ENCODE measurements at places on chromosomes 7 and 10.

GRCh38 chr10:85600744-85601081 is 765.9 kb downstream of the GRID1 start:
- DNase-seq: no peak

GRCh38 chr7:100711369-100711768 is 5.4 kb downstream of the POP7 start:
- DNase-seq: no peak

DNA sequence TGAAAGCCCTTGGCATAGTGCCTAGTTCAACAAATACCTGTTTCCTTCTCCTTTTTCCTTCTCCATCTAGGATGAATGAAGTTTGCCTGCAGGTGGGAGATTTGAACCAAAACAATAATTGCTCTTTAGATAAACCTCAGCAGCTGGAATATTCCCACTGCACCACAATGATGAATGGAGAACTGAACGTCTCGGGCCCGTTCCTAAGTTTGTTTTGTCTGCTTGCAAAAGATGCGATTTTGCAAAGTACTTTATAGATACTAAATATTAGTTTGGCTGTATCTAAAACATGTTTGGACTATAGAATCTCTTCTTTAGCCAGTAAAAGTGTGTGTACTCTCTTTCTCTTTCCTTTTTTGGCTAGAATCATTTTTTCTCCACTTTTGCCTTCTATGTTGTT is 75.8 kb upstream of the BMPER start:
- no peak for DNase-seq

- DNase-seq: peak; percentile 92
Observed at GRCh38 chr7:13290975-13291374, 603.5 kb downstream of the ARL4A start.

- DNase-seq: no peak
Observed at GRCh38 chr10:126392068-126392467, 3.8 kb upstream of the ADAM12 start.

GRCh38 chr7:99258501-99258900 is 14.1 kb upstream of the MYH16 start:
- DNase-seq: no peak

- DNase-seq: no peak
Observed at GRCh38 chr7:24637706-24638105, 64.5 kb downstream of the PALS2 start.

- DNase-seq: no peak
Observed at GRCh38 chr10:79320820-79321493, 26.3 kb upstream of the PPIF start.

GRCh38 chr10:50512214-50512595 is 111.6 kb downstream of the SGMS1 start:
- no peak for DNase-seq

DNA sequence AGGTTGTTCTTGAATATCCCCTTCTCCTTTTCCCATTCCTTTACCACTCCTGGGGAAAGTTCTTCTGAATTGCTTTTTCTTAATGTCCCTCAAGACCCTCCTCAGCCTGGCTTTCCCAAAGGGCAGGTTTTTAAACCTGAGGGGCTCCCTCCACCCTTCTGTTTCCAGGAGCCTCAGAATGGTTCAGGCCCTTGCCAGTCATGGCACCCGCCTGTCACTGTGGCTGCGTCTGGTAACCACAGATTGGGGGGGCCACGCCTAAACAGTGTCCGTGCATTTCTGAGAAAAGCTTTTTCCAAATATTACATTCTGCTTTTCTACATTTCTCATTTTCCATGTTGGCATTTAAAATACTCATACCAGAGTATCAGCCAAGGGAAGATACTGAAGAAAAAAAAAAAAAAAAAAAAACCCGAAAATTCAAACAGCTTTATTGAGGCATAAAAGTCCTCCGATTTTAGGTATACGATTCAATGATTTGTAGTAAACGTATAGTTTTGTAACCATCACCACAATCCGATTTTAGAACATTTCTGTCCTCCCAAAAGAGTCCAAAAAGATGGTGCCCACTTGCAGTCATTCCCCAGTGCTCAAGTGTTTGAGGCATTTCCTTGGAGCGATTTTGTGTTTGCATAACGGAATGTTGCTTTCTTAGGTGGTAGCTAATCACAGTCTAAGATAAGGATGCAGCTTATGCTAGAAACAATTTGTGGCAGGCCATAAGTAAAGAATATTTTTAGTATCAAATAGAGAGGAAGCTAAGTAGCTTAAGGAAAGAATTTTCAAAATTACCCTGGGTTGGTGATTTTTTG is 22.1 kb downstream of the HKDC1 start:
- no peak for DNase-seq

- no peak for DNase-seq
Observed at GRCh38 chr10:7046615-7047014, 364.2 kb downstream of the SFMBT2 start.

- no peak for DNase-seq
Observed at GRCh38 chr10:404991-405390, 269.7 kb downstream of the ZMYND11 start.

- DNase-seq: peak; percentile 24
Observed at GRCh38 chr10:34024693-34025425, 690.4 kb upstream of the NRP1 start.

- DNase-seq: no peak
Observed at GRCh38 chr10:118993214-118993613, 36.3 kb upstream of the NANOS1 start.

DNA sequence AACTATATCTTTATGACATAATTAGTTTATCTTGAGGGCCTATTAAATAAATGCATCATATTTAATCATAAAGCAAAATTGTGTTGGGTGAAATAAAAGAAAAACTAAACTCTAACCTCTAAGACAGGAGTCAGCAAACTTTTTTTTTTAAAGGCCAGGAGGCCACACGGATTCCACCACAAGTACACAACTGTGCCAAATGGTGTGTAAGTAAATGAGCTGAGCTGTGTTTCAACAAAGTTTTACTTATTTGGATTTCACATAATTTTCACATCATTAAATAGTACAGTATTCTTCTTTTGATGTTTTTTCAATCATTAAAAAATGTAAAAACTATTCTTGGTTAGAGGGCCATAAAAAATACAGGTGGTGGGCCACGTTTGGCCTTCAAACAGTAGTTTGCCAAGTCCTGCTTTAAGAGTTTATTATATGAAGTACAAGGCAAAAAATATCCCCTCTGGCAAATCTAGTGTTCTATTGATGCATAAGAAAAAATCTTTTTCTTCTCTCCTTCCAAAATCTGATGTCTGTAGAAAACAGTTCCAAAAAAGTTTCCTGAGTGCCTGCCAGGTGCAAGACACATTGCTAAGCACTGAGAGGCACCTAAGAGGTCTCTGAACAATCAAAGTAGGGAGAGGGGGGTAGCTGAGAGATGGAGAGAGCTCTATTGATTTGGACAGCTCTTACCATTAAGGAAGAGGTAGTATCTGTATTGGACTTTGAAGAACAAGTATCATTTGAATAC is 26.5 kb upstream of the SPOCK2 start:
- no peak for DNase-seq

DNA sequence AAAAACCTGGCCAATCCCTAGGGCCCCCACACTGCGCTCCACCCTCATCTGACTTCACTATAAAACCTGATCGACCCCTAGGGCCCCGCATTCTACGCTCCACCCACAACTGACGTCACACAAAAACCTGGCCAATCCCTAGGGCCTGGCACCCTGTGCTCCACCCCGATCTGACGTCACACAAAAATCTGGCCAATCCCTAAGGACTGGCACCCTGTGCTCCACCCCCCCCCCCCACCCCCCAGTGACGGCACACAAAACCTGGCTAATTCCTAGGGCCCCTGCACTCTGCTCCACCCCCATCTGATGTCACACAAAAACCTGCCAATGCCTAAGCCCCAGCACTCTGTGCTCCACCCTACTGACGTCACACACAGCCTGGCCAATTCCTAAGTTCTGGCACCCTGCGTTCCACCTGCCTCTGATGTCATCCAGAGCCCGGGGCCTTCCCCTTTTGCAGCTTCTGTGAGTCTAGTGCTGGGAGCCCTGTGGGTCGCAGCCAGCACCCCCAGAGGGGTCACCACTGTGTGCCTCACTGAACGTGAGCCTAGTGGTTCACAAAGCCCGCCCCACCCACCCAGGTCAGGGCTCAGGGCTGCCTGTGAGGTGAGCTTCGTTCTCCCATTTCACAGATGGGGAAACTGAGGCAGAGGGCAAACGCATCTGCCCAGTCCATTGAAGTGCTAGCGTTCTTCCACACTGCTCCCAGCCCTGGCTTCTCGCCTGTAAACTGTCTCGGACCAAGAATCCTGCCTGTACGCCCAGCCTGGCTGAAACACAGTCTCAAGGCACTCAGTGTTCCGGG is 40.6 kb downstream of the MICALL2 start:
- DNase-seq: peak; percentile 82

GRCh38 chr10:17497446-17498030 is 43.1 kb upstream of the ST8SIA6 start:
- no peak for DNase-seq

DNA sequence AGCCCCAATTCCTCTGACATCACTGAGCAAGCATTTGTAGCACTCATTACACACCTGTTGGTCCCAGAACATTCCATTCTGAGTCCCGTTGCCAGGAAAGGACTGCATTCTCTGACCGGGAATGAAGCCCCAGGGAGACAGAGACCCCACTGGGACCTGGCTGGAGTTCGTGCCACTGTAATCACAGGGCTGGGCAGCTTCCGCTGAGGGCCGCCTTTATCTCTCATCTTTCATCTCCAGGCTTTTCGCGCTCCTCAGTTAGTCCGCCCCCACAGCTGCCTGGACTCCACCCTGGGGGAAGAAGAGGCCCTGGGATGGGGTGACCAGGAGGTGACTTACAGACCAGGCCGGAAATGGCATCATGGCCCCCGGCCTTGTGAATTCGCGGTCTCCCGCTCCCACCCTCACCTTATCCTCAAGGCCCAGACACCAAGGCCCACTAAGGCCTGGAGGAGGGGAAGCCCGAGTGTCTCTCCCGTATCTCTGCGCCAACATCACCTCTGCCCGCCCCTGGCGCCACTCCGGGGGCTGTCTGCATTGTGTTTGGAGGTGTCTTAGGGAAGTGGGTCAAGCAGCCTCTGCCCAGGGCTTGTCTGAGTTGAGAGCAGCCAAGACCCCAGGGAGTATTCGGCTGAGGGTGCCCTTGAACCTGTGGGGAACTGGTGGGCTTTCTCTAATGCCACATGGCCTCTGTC is 75.4 kb downstream of the PROSER2 start:
- DNase-seq: peak; percentile 89

DNA sequence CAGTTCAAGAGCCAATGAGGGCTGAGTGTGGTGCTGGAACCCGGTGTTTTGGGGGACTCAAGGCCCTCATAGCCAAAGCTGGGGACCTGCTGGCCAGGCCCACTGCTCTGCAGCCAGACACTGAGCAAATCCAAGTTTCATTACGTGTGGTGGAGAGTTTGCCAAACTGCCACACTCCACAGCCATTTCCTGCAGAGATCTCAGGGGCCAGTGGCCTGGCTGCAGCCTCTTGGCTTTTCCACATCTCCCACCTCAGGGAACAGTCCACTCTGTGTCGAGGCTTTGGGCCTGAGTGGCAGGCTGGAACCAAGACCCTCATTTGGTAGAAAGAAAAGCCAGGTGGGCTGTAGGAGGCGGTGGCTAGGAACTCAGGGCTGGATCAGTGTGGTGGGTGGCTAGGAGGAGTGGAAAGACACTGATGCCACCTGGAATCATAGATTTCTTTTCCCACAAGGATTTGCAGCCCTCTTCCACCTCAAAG is 3.2 kb downstream of the HOXA11 start:
- DNase-seq: no peak

DNA sequence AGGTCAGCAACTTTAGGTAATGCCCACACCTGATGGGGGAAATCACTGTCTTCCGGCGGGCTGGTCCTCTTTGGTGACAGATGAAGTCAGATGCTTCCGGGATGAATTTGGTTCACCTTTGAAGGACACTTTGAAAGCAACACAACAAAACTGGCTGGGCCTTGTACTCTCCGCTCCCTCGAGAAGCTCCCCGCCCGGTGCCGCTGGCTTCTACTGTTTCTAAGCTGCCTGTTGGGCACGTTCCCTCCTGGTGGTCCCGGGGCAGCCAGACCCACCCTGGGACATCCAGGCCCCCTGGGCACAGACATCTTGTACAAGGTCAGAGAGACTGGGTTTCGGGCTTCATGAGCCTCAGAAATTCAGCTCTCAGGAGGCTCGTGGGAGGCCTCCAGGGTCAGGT is 452.3 kb downstream of the DNAJB6 start:
- DNase-seq: no peak

DNA sequence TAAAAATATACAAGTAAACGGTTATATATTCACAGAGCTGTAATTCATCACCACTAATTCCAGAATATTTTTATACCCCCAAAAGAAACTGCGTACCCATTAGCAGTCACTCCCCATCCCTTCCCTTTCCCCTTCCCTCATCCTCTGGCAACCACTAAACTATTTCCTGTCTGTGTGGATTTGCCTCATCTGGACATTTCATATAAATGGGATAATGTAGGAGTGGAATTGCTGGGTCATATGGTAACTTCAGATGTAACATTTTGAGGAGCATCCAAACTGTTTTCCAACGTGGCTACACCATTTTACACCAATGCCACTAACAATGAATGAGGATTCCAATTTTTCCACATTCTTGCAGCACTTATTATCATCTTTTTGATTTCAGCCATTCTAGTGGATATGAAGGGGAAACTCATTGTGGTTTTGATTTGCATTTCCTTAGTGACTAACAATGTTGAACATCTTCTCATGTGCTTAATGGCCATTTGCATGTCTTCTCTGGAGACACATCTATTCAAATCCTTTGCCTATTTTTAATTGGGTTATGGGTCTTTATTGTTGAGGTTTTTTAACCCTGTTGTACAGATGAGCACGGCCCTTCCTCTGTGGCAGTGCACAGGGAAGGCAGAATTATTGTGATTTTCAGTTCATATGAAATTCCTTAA is 79.2 kb downstream of the RBM20 start:
- DNase-seq: no peak

GRCh38 chr7:149027055-149027454 is 1.2 kb downstream of the PDIA4 start:
- DNase-seq: peak; percentile 26

- DNase-seq: peak; percentile 7
Observed at GRCh38 chr10:21281765-21282484, 243.6 kb downstream of the SKIDA1 start.

GRCh38 chr10:677750-678661 is 11.5 kb downstream of the DIP2C start:
- no peak for DNase-seq
